ENCODE measurements at places on chromosomes 6 and 20.

DNA sequence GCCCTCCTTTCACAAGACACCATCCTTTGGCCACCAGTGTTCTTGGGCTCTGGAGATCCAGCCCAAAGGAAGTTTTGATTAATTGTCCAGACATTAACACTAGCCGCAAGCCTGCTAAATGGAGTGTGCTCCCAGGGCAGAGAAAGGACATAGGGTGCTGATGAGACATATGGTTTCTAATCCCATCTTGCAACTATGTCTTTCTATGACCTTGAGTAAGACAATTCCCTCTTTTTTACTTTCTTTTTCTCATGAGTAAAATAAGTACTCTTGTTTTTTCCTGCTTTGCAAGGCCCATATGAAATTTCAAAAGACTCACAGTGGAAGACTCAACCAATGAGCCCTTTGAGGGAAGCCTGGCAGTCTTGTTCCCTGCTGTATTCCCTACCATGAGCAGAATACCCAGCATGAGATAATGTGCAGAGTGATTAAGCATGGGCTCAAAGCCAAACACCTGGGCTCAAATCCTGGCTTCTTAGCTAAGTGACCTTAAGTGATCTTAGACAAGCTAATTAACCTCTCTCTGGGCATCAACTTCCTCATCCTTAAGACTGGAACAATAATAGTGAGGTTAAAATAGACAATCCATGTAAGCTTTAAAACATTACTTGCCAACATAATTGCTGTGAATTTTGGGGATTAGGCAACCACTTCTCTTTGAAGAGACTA lies at the start of gene WFDC10B:
Gene WFDC10B, minus strand, starts transcription at position 51 of the 669 bp plus-strand sequence. CDS start 19,027 bp downstream, outside the sequence.
- DNase-seq = no peak

DNA sequence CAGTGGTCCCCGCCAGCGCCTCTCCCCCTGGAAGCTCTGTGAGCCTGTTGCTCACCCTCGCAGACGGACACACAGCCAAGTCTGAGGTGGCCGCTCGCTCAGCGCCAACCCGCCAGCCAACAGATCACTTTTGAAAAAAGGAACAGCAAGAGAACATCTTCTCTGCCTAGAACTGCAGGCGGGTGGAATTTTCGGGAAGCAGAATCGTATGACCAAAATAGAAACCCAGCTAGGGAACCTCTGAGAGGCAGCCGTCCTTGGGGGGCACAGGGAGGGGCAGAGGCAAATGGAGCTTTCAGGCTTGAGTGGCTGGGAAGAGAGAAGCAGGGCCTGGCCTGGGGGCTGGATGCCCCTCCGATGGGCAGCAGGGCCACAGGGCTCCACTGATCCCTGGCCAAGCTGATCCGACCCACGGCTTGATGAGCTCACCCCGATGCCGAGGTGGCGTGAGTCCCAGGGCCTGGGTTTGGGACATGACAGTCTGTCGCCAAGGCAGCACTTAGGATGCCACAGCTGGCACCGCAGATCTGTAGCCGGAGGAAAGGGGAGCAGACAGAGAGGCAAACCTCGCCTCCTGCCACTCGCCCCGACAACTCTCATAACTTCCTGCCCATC lies 9.8 kb downstream of the NFATC2 start:
- no peak for DNase-seq

- DNase-seq = no peak
These were observed 741.9 kb downstream of the RFPL4B start for GRCh38 chr6:113089056-113089455.

GRCh38 chr6:6515691-6516607 lies 72.6 kb upstream of the LY86 start:
- DNase-seq = no peak

Data from T47D (cell line).